Effector memory CD4-positive, alpha-beta T cell (primary cell): ENCODE measurements at places on chromosomes 12 and 14.

DNA sequence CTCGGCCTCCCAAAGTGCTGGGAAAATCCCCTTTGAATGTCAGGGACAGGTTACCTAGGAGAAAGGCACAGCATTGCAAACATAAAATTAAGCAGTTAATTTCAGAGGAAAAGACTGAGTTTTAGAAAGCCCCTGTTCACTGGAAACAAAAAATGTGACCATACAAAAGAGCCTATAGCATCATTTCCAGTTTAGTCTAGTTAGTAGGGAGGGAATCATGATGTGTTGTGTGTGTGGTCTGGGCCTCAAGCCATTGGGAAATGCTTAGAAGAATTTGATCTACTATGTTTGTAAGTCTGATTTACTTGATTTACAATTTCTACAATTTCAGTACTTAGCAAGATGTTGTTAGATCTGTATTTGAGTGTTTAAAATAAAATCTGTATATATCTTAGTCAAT, 47.1 kb upstream of the RERG start:
- DNase-seq: no peak

DNA sequence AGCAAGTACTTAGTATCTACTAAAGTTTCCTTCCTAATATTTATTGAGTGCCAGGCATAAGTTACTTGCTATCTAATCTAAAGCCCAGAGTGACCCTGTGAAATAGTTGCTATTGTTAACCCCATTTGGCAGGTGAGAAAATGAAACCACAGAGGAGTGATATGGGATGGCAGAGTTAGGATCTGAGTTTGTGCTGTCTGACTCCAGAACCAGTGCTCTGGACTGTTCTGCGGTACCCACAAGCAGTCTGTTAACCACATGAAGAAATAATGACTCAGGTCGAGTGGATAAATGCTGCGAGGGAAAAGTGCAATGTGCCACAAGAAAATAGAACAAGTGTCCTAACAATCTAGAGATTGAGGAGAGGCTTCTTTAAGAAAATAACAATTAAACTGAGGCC, 60.7 kb upstream of the GZMB start:
- DNase-seq: no peak

GRCh38 chr14:72418806-72419205, 475.1 kb downstream of the DPF3 start:
- DNase-seq: no peak

GRCh38 chr12:13079440-13079906, 24.0 kb downstream of the GSG1 start:
- no peak for DNase-seq

GRCh38 chr12:16349131-16349460, 1.7 kb downstream of the MGST1 start:
- DNase-seq: no peak

GRCh38 chr14:31243860-31244259, 36.3 kb upstream of the HECTD1 start:
- no peak for DNase-seq

DNA sequence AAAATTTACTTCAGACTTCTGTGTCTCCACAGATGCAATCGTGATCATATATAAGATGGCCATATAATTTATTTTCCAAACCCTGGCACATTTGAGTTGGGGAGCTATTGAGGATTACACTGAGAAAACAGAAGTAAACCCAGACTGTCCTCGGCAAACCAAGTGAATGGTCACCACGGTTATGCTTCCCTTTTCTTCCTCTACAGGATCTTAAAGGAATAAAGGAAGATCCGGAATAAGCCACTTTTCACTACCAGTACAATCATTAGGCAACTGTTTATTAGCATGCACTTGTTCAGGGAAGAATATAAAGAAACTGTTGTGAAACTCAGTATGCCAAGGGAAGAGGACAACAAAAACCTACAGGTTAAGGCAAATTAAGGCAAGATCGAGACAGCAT, 27.6 kb downstream of the SBNO1 start:
- DNase-seq: no peak
